Midbrain (tissue), 1 donor: ENCODE measurements at places on chromosomes 6 and 20.

DNA sequence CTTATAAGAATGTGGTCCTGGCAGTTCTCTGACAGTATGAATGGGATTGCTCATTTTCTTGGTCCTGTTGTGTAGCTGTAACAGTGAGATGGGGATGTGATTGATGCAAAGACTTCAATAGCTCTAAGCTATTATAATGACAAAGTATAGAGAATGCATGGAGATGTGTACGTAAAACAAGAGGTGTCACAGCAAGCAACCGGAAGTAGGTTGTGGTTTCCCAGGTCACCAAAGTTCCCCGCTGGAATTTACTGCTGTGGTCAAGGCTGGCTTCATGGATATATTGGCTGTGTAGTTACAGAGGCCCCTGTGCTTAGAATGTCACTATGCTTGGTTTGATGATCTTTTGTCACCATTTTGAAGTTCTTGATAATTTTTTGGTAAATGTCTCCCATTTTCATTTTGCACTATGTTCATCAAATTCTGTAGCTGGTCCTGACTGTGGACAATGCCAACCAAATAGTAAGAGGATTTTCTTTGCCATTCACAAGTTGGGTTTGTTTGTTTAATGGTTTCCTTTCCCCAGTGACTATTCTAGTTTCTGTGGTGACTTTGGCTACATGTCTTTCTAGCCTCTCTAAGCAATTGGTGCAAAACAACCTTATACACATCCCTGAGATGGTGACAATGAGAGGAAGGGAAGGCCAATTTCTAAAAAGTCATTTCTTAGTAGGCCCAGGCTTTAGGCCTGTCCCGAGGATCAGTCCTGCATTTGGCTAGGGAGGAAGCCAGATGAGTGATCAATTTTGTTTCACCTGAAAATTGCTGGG is 10.5 kb downstream of the DNAH8 start:
- DNase-seq: no peak

- no peak for DNase-seq
These were observed 30.8 kb upstream of the CD2AP start for GRCh38 chr6:47446669-47447330.

GRCh38 chr6:110738899-110739365 is 76.3 kb downstream of the CDK19 start:
- peak; percentile 26 for DNase-seq

DNA sequence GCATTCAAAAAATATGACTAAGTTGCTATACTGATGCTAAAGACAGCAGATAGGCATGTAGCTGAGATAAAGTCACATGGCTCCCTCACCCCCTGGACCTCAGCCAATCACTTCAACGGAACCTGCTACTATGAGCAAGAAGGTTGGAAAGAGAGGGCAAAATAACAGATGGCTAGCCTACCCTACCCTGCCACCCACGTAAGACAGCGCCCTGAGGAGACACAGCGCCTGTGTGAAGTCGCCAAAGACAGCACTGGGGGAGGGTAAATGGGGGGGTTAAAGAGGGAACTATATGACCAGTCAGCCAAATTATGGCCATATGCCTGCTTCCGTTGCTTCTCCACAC is 163.2 kb downstream of the RALGAPA2 start:
- no peak for DNase-seq

- no peak for DNase-seq
These were observed 109.8 kb downstream of the BACH2 start for GRCh38 chr6:90186637-90187371.

- DNase-seq: no peak
These were observed 84.7 kb upstream of the FBXL4 start for GRCh38 chr6:99032396-99032795.

- DNase-seq: no peak
These were observed 25.9 kb downstream of the TAF4 start for GRCh38 chr20:62039738-62040137.

DNA sequence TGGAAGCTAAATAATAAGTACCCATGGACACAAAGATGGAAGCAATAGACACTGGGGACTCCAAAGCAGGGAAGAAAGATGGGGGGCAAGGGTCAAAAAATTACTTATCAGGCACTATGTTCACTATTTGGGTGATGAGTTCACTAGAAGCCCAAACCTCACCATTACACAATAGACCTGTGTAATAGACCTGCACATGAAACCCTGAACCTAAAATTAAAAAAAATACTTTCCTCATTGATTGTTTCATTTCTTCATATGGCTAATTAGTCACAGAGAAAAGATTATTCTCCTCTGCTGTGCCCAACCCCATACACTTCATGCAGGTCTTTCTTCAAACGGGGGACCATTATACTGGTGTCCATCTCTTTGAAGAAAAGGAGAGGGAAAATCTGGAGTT is 213.0 kb upstream of the DTNBP1 start:
- DNase-seq: no peak

DNA sequence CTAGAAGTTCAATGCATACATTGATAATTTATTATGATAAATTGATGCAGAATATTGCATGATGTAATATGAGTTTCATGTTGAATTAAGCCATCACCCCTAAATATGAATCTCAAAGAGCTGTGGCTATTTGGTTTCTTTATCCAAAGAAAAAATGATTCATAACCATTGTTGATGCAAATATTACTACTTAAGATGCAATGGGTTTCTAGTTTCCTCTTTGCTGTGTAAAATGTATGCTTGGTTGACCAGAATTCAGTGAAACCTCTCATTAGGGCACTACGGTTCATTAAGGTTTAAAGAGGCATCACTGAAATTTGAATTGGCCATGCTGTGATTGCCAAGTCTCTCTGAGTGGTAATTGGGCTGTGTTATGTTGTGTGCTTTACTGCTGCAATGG is 492.5 kb upstream of the FLRT3 start:
- no peak for DNase-seq

DNA sequence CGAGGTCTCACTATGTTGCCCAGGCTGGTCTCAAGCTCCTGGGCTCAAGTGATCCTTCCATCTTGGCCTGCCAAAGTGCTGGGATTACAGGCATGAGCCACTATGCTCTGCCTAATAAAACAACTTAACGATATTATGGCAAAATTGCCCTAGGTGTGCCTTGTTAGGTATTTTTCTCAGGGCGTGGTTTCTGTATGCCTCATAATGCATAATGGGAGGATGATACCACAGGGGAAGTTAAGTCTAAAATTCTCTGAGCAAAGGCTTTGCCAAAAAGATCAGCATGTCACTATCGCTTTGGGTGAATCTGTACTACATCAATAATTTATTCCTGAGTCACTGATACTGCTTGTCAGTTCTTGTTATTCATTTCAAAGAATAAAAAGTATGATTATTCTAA is 15.9 kb upstream of the LOC128125822 start:
- no peak for DNase-seq

DNA sequence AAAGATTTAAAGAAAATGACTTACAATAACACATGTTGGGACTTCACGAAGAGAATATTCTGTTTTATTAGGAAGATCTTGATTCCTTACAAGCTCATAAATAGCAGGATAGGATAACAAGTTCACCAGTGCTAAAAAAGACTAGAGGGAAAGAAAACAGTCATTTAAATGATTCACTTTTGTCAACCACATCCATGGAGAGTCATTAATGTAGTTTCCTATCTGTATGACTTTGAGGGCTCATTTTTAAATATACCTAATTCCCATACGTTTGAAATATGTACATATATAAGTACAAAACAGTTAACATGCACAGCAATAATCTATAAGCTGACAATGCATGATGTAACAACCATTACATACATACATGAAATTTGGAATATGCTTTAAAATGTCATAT is 111.1 kb downstream of the TBC1D32 start:
- no peak for DNase-seq

- DNase-seq: no peak
These were observed 32.9 kb downstream of the GCM1 start for GRCh38 chr6:53115741-53116140.

GRCh38 chr20:38286586-38287531 is 17.1 kb upstream of the BPI start:
- peak; percentile 89 for DNase-seq

- DNase-seq: no peak
These were observed 505.4 kb downstream of the CD83 start for GRCh38 chr6:14622909-14623505.

- DNase-seq: no peak
These were observed 18.0 kb downstream of the ELOVL2 start for GRCh38 chr6:11025921-11026635.

DNA sequence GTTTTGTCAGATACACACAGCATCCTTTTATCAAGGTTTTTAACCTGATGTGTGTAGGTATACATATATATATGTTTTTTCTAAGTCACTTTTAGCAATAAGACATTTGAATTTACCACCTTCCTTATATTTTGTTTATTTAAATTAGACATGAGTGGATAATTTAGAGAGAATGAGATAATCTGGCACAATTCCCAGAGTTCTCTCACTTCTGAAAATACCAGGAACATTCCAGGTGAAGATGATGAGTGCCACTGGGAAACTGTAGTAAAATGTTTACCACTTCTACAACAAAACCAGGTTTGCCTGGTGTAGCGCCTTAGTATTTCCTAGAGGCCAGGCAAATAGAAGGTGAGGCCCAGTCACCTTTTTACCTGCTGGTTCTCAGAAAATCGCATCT is 189.5 kb downstream of the TMEM242 start:
- DNase-seq: no peak

DNA sequence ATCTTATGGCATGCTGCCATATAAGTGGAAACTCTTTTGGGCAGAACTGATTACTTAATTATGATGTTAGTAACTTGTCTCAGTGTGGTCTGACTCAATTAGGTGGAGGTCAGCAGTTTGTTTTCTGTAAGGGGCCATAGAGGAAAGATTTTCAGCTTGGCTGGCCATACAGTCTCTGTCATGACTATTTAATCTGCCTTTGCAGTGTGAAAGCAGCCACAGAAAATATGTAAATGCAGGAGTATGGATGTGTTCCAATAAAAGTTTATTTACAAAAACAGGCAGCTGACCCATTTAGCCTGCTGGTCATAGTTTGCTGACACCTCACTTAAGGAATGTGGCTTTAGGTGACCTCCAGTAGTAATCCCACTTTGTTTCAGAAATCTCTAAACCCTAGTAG is 700.7 kb downstream of the EPM2A start:
- no peak for DNase-seq

GRCh38 chr6:162710936-162711335 is 16.6 kb downstream of the PRKN start:
- DNase-seq: no peak

DNA sequence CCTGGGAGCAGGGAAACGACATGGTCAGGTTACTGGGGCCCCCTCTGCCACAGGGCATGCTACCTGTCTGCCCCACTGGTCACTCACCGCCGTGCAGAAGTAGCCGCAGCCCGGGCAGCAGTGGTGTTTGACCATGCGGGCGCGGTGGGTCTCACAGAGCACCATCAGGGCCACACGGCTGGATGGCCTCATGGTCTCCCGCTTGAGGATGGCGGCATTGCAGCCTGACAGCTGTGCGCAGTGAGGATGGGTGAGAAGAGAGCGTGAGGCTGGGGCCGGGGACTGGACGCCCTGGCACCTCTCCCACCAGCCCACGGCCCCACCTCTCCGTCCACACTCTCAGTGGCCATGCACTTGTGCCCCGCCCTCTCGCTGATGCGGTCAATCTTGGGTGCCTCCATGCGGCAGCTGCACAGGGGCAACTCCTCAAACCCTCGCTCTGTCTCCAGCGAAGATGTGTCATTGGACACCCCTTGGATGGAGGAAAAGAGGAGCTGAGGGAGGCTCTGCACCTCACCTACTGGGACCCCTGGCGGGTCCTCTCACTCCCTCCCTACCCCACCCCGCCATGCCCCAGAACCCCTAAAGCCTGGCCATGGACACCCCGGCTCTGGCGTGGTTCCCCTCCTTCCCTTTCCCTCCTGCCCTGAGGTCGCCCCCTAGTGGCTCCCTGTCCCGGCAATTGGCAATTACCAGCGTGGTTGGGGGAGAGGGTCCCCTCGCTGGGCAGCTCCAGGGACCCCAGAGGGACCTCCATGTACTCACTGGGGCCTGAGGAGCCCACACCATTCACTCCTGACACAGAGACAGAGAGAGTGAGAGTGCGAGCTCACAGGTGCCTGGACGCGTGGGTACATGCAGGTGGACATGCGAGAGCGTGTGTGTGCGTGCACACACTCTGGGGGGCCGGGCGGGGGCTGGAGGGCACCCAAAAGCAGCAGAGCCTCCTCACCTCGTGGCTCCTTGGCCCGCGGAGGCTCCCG is 8.9 kb downstream of the EHMT2 start:
- no peak for DNase-seq

- DNase-seq: no peak
These were observed 77.2 kb upstream of the BHLHE23 start for GRCh38 chr20:63083831-63084562.

GRCh38 chr6:148814082-148814790 is 67.4 kb downstream of the UST start:
- no peak for DNase-seq

- peak; percentile 52 for DNase-seq
These were observed 111.2 kb upstream of the PTPN1 start for GRCh38 chr20:50398821-50399554.

GRCh38 chr6:153725456-153725855 is 313.6 kb upstream of the OPRM1 start:
- no peak for DNase-seq

DNA sequence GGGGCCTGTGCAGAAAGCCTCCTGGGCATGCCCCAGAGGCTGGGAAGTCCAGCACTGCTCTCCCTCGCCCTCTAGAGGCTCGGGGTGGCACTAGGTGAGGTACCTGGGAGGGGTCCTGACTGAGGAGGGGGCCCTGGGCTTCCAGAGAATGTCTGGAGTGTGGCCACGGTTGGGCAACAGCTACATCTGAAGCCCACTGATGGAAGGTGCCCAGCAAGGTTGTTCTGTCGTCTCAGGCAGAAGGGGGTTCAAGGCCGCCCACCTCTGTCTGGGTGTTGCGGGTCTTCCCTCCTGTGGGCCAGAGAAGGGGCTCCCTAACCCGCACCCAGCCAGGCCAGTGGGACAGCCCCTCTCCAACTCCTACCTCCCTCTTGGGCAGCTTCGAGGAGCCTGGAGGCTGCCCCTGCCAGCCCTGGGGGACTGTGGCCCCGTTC is 11.4 kb upstream of the VEGFA start:
- DNase-seq: no peak

DNA sequence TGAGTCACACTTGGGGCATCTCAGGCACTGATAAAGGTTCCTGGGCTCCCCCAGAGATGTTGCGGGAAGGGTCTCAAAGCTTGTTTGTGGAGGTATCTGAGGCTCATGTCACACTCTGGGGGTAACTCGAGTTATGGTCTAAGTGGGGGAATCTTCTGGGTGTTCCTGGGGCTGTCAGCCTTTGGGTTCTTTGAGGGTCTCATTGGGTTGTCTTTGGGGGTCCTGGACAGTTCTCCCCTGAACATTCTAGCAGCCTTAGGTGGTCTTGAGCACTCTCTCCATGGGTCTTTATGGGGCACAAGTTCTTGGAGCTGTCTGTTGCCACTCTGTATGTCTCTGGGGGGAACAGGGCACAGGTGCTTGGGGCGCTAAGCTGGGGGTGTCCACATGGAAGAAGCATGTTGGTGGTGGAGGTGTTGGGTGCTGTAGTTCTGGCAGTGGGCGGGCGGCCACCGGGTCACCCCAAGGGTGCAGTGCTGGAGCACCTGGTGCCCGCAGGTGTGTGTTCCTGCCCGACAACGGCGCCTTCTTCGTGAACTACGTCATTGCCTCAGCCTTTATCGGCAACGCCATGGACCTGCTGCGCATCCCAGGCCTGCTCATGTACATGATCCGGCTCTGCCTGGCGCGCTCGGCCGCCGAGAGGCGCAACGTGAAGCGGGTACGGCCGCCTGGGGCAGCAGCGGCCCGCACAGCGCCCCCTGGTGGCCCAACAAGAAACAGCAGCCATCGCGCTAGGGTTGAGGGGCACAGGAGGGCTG is 7.1 kb upstream of the CAPN11 start:
- peak; percentile 61 for DNase-seq
